ENCODE measurements at places on chromosomes 7 and 10. TPM values are rescaled to one million over a fixed set of nuclear protein-coding genes. Genes with fewer than 3 reads are reported as not detected.

The EN2 gene
- total RNA-seq = 0.15 TPM

The KIN gene
- total RNA-seq = 12.8 TPM

The SPDYE3 gene
- total RNA-seq = not detected

The PRSS37 gene
- total RNA-seq = not detected

The ARHGAP12 gene
- 40.8 TPM for total RNA-seq

The IGF2BP3 gene
- total RNA-seq = 0.13 TPM

The RELN gene
- 8.6 TPM for total RNA-seq

The ANKRD2 gene
- total RNA-seq = not detected

The LHFPL3 gene
- total RNA-seq = not detected

The IKZF1 gene
- total RNA-seq = 6.7 TPM

The NEUROG3 gene
- total RNA-seq = 0.54 TPM

The PPP1R17 gene
- total RNA-seq = not detected

The CRYGN gene
- not detected for total RNA-seq

The OGDHL gene
- total RNA-seq = 1.8 TPM

The HSPA12A gene
- 26.3 TPM for total RNA-seq

The MBL2 gene
- total RNA-seq = not detected

The ELN gene
- 455 TPM for total RNA-seq

The DOCK4 gene
- total RNA-seq = 14.0 TPM

The VWA2 gene
- not detected for total RNA-seq

The GCK gene
- total RNA-seq = 0.31 TPM

The MALRD1 gene
- 0.94 TPM for total RNA-seq

The FKBP9 gene
- total RNA-seq = 135 TPM

The H2BK1 gene
- total RNA-seq = not detected

The OR6B1 gene
- total RNA-seq = not detected

The MACC1 gene
- under 0.01 TPM for total RNA-seq

The TRIM50 gene
- total RNA-seq = not detected

The TMEM139 gene
- 0.49 TPM for total RNA-seq

The EIF4EBP2 gene
- total RNA-seq = 91.1 TPM

The LRRC18 gene
- not detected for total RNA-seq

The XRCC2 gene
- 0.54 TPM for total RNA-seq

The TMEM213 gene
- total RNA-seq = not detected

The INMT gene
- 115 TPM for total RNA-seq
